ENCODE measurements at places on chromosomes 13 and 19.

DNA sequence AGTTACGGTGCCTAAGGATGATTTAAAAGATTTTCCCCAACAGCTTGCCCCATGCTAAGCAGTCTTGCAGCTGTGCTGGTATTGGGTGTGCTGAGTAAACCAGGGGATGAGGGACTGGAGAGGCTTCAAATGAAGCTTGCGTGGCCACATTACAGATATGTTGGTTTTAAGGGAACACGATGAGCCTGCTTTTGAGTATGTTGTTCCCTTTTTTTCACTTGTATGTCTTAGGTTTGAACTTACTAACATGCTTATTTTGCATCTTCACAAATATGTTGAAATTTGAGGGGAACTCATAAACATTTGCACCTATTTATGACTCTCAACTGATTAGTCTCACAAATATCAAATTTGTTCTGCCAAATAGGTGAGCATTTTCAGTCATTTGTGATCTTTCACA, 2.0 kb upstream of the IL17D start:
- DNase-seq = no peak

GRCh38 chr19:48489608-48490216, 20.5 kb downstream of the CYTH2 start:
- peak; percentile 62 for DNase-seq

- DNase-seq = no peak
These were observed 20.5 kb upstream of the CYP2S1 start for GRCh38 chr19:41172297-41173164.

- no peak for DNase-seq
These were observed 4.9 kb upstream of the KLK15 start for GRCh38 chr19:50838239-50838638.

GRCh38 chr13:95642028-95642621, 2.4 kb downstream of the DZIP1 start:
- no peak for DNase-seq

GRCh38 chr19:38661996-38662395, 14.5 kb downstream of the ACTN4 start:
- DNase-seq = no peak

DNA sequence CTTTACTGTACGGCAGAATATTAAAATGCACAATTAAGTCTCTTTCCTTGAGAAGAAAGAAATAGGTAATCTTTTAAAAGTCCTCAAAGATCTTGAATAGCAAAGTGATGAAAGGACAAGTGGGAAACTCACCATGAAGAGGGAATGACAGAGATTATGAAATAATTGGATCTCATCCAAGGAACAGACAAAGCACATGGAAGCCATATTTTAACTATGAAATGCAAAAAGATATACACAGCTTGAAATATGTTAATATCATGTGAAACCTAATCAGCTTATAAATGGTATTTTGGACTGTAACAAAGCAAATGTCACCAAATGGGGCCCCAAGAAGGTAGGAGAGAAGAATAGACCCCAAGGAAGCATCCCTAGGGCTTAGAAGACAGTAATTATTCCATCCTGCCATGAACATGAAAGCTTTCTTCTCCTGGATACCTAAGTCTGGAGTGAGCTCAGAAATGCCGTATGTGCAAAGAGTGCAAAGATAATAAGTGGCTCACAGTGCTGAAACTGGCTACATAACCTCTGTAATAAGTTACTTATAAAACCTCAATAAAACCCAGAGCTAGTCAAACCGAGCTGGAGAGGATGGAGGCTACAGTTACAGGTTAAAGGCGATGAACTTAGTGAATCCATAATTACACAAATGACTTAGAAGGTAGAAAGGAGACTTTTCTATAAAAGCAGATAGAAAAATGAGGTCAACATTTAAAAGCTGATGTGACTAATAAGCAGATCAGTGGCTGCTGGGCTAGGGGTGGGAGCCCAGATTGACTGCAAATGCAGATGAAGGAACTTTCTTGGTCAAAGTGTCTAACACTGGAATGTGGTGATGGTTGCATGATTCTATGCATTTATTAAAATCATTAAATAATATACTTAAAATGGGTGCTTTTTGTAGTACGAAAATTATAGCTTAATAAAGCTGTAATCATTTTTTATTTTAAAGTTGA, 34.4 kb downstream of the DCLK1 start:
- no peak for DNase-seq

DNA sequence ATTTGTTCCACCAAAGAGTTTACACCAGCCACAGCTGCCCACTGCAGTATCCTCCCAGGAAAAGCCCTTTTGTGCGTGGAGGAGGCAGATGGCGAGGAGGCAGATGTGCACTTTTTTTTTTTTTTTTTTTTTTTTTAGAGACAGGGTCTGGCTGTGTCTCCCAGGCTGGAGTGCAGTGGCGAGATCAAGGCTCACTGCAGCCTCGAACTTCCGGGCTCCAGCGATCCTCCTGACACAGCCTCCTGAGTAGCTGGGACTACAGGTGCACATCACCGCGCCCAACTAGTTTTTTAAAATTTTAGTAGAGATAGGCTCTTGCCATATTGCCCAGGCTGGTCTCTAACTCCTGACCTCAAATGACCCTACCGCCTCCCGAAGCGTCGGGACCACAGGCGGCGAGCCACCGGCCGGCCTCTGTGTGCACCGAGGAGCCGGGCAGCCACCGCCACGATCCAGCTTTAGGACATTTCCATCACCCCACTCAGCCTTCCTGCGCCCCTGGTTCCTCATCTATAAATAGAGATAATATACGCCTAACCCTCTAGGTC, 563 bp upstream of the PDCD5 start:
- no peak for DNase-seq

- no peak for DNase-seq
These were observed 112.5 kb downstream of the COL4A1 start for GRCh38 chr13:110194451-110194850.

DNA sequence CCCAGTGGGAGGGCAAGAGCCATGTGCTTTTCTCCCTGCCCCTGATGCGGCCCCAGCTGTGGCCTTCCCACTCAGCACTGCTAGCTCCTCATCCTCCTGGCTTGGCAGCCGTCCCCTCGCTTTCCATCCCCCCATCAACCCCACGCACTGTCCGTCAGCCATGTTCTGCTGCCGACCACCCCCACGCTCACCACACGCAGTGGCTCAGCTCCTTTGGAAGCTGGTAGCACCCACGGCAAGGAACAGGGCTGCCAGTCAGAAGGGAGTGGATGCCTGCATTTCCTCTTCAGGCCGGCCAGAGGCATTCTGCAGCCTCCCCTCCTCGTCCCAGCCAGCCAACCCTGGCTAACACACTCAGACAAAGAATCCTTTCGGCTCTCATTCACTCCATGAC, 6.3 kb downstream of the CALM3 start:
- no peak for DNase-seq

- no peak for DNase-seq
These were observed 172.2 kb downstream of the ABCC4 start for GRCh38 chr13:95129004-95129403.

- DNase-seq = no peak
These were observed 379.9 kb upstream of the PCDH20 start for GRCh38 chr13:61795580-61795979.

DNA sequence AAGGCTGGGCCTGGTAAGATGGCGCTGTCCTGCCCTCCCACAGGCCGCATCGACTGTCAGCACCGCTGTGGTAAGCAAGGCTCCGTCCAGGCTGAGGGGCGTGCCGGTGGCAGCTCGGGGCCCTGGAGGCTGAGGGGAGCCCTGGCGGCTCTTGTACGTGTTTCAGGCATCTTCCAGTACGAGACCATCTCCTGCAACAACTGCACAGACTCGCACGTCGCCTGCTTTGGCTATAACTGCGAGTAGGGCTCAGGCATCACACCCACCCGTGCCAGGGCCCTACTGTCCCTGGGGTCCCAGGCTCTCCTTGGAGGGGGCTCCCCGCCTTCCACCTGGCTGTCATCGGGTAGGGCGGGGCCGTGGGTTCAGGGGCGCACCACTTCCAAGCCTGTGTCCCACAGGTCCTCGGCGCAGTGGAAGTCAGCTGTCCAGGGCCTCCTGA, 1.2 kb downstream of the IZUMO4 start:
- no peak for DNase-seq

- DNase-seq = no peak
These were observed 2564.3 kb upstream of the PCDH20 start for GRCh38 chr13:63979951-63980350.

DNA sequence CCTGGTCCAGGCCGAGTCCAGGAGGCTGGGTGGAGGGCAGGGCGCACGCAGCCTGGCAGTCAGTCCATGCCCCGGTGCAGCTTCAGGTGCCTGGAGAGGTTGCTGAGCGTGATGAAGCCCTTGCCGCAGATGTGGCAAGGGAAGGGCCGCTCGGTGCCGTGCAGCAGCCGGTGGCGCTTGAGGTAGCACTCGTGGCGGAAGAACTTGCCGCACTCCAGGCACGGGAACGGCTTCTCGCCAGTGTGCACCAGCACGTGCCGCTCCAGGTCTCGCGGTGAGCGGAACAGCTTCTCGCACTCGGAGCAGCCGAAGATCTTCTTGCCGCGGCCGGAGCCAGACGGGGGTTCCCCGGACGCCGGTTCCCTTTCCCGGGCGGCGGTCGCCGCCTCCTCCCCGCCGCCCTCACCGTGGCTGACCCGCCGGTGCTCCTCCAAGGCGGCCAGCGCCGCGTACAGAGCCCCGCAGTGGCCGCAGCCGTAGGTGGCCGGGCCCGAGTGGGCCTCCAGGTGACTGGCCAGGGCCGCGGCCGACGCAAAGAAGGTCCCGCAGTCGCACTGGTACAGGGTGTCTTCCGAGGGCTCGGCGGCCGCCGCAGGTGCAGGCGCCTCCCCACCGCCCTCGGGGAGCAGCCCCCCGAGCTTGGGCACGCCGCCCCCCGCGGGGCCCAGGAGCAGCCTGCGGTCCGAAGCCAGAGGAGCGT, 6.8 kb downstream of the FIZ1 start:
- DNase-seq = no peak

GRCh38 chr19:36417752-36418286, 625 bp downstream of the ZFP82 start:
- no peak for DNase-seq

DNA sequence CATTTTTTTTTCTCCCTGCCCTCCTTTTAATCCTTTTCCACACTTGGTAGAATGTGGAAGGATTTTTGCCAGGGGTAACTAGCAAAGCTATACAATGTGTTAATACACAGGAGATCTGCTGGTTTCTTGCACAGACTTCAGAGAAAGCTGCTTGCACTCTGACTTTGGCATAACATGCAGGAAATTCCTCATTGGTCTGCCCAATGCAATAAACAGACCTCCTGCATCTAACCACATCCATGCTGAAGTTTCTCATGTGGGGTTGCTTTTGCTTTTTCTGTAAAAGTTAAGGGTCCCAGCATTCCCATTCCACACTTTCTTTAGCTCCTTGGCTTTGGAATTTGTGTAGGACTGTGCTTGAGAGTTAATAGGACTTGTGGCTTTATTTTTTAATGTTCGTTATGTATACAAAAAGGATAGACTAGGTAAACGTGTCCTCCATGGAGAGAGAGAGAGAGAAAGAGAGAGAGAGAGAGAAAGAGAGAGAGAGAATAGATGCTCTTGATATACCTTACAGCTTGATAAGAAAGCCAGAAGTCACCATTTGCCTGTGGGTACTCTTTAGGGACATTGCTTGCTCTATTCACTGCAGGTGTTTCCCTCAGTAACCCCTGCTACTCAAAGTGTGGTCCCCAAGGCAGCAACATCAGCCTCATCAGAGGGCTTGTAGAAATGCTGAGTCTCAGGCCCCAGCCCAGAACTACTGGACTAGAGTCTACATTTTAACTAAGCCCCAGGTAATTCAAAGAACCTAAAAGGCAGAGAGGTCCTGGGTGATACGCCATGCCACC, 170.5 kb downstream of the SHISA2 start:
- no peak for DNase-seq

- DNase-seq = no peak
These were observed 47.0 kb downstream of the SACS start for GRCh38 chr13:23386533-23386932.

- DNase-seq = no peak
These were observed 1.8 kb upstream of the NMRK2 start for GRCh38 chr19:3931041-3931440.

DNA sequence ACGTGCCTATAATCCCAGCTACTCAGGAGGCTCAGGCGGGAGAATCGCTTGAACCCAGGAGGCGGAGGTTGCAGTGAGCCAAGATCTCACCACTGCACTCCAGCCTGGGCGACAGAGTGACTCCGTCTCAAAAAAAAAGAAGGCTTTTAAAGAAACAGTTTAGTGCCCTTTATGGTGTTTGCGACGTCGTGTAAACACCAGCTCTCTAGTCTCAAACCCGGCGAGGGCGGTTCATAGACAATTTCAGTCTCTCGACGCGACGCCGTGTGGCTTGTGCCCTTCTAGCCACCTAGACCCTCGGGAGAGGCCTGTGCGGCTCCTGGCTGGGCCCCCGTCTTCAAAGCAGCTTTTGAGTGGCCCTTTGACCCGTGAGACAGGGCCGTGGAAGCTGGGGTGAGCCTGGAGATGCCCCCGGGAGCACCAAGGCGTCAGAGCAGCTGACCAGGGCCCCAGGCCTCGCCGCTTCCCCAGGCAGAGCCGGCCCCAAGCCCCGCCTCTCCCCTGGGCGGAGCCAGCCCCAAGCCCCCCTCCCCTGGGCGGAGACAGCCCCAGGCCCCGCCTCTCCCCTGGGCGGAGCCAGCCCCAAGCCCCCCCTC, 5.0 kb upstream of the MADCAM1 start:
- DNase-seq = no peak

- DNase-seq = no peak
These were observed 17.0 kb upstream of the RUBCNL start for GRCh38 chr13:46403851-46404732.

- no peak for DNase-seq
These were observed 133.2 kb downstream of the VWA8 start for GRCh38 chr13:41827507-41828213.

DNA sequence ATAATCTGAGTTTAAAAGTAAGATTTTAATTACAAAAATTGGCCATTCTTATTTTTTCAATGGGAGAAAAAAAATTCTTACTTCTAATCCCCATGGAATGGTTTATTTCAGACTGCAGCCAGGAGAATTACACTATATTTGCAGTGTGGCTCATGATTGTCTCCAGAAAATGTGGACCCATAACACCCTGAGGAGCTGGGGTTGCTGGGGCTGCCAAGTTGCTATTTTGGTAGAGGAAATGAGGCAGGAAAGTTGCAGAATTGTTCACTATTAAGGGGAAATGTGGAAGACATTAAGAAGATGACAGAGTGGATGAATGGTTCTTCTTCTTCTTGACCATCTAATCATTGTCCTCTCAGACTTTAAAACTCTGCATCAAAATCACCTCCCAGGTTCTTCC, 4.6 kb upstream of the SCEL start:
- DNase-seq = no peak

Data from stimulated activated CD4-positive, alpha-beta T cell treated with anti-CD3 and anti-CD28 coated beads, Interleukin-2, amount 100 ng/mL, for 4 hours (primary cell).